ENCODE measurements at places on chromosomes 3 and 15. TPM values are rescaled to one million over a fixed set of nuclear protein-coding genes. Genes with fewer than 3 reads are reported as not detected.

CRABP1 gene
- 1.8 TPM for total RNA-seq

ST6GAL1 gene
- total RNA-seq, result 39.2 TPM

TMEM266 gene
- 1.2 TPM for total RNA-seq

NRG4 gene
- 0.09 TPM for total RNA-seq

EXD1 gene
- 0.09 TPM for total RNA-seq

LXN gene
- total RNA-seq, result 21.9 TPM

GRCh38 chr3:67648701-67649100 is 5.7 kb downstream of the SUCLG2 start:
- H3K4me3 ChIP-seq, result no peak overlapping the region
- no peak overlapping the region for H3K27ac ChIP-seq
- no peak for DNase-seq
- H3K36me3 ChIP-seq, result no peaks in the 10 kb centered on the region
- no peaks in the 10 kb centered on the region for H3K27me3 ChIP-seq
- H3K4me1 ChIP-seq, result peaks cover 2% of the 10 kb centered on the region

- no peaks in the 10 kb centered on the region for H3K36me3 ChIP-seq
- H3K4me3 ChIP-seq, result no peak overlapping the region
- H3K27ac ChIP-seq, result peak overlapping the region; percentile 94
- H3K27me3 ChIP-seq, result no peaks in the 10 kb centered on the region
- peaks cover 19% of the 10 kb centered on the region for H3K4me1 ChIP-seq
- peak; percentile 48 for DNase-seq
Measured at GRCh38 chr15:41934843-41935242, 37.5 kb downstream of the EHD4 start.

DNA sequence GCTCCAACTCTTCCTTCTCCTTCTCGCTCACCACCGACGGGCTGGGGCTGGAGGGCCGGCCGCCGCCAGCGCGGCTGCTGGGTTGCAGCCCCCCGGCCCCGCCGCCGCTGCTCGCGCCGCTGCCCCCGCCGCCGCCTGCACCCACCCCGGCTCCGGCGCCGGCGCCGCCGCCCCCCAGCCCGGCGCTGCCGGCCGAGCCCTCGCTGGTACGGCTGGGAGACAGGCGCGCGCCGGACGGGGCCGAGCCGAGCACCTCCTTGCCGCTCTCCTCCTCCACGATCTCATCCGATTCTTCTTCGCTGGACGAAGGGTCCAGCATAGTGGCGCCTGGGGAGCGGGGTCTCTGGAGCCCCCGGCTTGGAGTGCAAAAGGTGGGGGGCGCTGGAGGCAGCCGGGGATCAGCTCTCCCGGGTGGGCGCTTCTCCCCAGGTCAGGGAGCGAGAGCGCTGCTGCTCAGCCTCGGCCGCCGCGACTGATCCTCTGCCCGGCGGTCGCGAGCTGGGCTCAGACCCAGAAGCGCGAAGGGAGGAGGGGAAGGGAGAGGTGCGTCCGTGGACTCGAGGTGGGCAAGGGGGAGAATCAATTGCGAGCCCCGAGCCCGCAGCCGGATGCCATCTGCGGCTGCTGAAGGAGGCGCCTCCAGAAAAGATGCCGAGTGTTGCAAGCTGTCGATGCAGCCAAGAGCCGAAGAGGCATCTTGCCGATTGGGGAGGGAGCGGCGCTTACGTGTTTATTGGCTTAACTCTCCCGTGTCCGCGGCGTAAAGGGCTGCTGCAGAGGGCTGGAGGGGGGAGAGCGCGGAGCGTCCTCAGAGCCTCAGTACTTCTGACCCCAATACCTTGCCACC is at the start of gene CADPS:
Gene CADPS (minus strand): TSS at position 706 of the 847 bp plus-strand sequence. CDS start 387 bp downstream, at position 319.
- no peak within 1 kb of the TSS for H3K27ac ChIP-seq
- H3K4me1 ChIP-seq, result no peaks in the 10 kb centered on the region
- H3K27me3 ChIP-seq, result peaks cover 43% of the 10 kb centered on the region
- H3K4me3 ChIP-seq, result no peak within 1 kb of the TSS
- no peak for DNase-seq
- H3K36me3 ChIP-seq, result no peaks in the 10 kb centered on the region

DNA sequence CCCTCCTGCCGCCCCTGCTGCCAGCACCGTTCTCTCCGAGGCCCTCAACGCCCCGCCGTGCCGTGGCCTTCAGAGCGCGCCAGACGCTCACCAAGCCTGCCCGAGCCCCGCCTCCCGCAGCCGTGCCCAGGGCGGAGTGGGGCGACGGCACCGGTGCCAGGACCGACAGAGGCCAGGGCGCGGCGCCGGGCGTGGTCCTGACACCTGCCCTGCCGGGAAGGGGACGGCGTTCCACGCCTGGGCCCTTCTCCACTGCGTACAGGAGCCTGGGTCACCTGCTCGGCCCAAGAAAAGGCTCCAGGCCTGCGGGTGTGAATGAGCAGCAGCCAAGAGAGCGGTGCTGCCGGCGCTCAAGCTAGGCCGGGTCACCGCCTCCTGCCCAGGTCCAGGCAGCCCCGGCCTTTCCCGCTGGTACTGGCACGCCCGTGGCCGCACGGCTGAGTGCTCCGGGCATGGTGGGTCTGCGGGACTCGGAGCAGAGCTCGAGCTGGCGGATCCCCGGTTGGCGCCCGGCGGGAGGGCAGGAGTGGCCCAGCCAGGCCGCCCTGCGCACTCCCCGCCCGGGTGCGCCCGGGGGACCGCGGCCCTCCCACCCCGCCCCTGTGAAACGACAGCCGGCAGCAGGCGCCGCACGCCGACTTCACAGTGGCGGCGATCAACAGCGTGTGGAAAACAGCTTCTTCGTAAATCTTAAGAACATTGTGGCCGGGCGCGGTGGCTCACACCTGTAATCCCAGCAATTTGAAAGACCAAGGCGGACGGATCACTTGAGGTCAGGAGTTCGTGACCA is 4.2 kb downstream of the OCA2 start:
- peaks cover 75% of the 10 kb centered on the region for H3K27me3 ChIP-seq
- peak overlapping the region; percentile 58 for H3K4me3 ChIP-seq
- H3K27ac ChIP-seq, result no peak overlapping the region
- no peak for DNase-seq
- H3K4me1 ChIP-seq, result peaks cover 24% of the 10 kb centered on the region

- H3K4me1 ChIP-seq, result no peaks in the 10 kb centered on the region
- DNase-seq, result no peak
- no peaks in the 10 kb centered on the region for H3K36me3 ChIP-seq
- no peaks in the 10 kb centered on the region for H3K27me3 ChIP-seq
- H3K27ac ChIP-seq, result no peak overlapping the region
Measured at GRCh38 chr3:191809326-191809949, 348.5 kb downstream of the PYDC2 start.

GRCh38 chr3:46954178-46954577 is 22.4 kb downstream of the CCDC12 start:
- H3K27me3 ChIP-seq, result no peaks in the 10 kb centered on the region
- DNase-seq, result no peak
- no peak overlapping the region for H3K4me3 ChIP-seq

- DNase-seq, result no peak
- H3K4me1 ChIP-seq, result peaks cover 3% of the 10 kb centered on the region
- no peak overlapping the region for H3K4me3 ChIP-seq
- no peaks in the 10 kb centered on the region for H3K27me3 ChIP-seq
- H3K36me3 ChIP-seq, result peaks cover 9% of the 10 kb centered on the region
- no peak overlapping the region for H3K27ac ChIP-seq
Measured at GRCh38 chr15:74488776-74489175, 27.8 kb upstream of the UBL7 start.

- DNase-seq, result no peak
- H3K36me3 ChIP-seq, result no peaks in the 10 kb centered on the region
- H3K4me3 ChIP-seq, result no peak overlapping the region
- no peak overlapping the region for H3K27ac ChIP-seq
- H3K4me1 ChIP-seq, result no peaks in the 10 kb centered on the region
- H3K27me3 ChIP-seq, result no peaks in the 10 kb centered on the region
Measured at GRCh38 chr3:38588995-38589937, 60.2 kb downstream of the SCN5A start.
